ENCODE measurements at places on chromosomes 11 and 22.

- no peak for DNase-seq
Measured at GRCh38 chr22:24331468-24332440, 61.1 kb downstream of the SPECC1L start.

DNA sequence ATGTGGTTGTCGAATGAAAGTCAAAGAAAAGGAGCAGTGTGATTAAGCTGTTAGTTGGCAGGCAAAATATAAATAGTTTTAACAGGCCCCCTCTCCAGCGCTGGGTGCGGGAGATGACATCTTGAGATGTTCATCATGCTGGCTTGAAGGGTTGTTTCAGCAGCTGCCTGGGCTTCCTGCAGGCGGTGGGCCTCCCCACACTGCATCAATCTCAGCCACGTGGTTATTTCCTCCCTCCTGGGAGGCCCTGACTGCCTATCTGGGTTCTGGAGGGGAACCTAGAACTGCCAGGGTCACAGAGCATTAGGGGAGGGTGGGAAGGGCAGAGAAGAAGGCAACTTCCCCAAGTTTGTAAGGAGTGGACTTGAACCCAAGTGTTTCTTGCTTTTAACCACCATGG is 173.3 kb upstream of the SYT13 start:
- DNase-seq: no peak

- no peak for DNase-seq
Measured at GRCh38 chr11:9090488-9091043, 833 bp downstream of the SCUBE2 start.

- DNase-seq: no peak
Measured at GRCh38 chr11:123559523-123559955, 94.9 kb downstream of the SCN3B start.
